ENCODE measurements at places on chromosomes 5 and 9. TPM values are rescaled to one million over a fixed set of nuclear protein-coding genes. Genes with fewer than 3 reads are reported as not detected.

DNA sequence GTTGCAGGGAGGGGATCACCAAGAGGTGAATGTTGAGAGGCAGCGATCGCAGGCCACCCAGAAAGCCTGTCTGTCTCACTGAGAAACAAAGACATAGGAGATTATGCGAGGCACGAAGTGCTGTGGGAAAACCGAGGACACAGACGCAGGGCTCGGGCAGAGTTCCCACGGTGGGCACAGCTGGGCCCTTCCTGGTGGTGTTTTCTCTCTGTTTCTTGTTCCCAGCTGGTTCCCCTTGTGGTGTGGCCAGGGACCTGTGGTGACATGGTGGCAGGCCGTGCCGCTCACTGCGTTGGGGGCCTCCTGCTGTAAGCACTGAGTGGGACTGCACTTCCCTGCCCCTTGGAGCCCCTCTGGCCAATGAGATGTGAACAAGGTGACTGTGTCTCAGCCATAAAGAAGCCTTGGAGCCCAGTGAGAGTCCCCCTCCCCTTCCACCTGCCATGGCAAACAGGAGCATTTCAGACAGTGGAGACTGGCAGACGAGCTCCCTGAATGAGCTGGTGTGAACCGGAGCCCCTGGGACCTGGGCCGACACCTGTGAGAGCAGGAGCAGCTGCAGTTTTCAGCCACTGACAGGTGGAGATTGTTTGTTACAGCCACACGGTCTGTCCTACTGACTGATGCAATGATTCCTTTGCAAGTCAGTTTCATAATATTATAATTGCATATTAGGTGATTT lies 13.2 kb upstream of the IRX4 start:
- DNase-seq, result no peak

DNA sequence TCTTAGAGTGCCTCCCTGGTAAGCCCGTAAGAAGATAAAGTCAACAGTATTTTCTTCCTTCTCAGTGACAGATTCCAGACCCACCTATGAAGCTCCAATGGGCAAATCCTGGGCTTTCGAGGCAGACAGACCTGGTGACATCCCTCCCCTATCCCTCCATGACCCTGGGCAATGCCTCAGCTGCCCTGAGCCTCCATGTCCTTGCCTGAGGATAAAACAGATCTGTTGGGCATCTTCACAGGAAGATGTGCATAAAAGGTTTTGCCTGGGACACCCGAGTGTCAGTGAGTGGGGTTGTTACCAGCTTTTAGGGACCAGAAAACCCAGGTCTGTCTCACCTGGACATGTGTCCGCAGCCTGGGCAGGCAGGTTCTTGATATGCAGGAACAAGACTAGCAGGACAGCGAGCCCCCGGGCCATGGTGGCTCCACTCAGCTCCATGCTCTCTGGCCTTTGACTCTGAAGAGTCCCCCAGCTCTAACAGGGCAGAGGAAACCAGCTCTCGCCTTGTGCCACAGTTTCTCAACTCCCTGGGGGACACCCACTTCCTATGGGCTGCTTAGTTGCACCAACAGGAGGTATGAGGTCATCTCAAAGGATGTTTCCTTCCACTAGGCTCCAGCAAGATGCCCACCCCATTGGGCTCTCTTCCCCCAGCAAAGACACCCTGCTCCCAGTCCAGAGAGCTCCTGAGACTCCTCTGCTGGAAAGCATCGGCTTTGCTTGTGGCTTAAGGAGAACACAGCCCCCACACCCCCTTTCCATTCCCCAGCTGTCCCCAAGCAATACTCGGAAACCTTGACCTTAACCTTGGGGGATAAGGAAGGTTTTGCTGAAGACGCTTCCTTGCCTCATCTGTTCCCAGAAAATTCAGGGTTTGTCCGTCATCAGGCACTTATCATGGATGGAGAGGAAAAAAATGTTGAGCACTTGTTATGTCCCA lies at the start of gene FCN1:
FCN1 (minus strand) TSS at position 482 of the 943 bp plus-strand sequence; CDS start at position 441, 41 bp downstream.
- no peak for DNase-seq

DNA sequence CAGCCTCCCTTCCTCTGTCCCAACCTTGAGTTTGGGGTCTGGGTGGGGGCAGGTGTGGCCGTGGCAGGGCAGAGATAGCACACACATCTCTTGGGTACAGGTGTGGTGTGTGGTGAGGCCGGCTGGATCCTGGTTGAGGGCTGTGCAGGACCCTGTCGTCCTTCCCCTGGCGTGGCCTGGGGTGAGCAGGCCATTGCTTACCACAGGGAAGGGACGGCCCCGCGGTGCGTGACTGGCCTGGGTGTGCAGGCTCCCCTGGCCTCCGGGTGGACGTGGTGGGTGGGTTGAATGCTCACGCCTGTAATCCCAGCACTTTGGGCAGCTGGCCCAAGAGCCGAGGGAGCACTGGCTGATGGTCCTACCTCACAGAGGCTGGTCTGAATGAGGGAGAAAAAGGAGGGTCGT lies 1.2 kb downstream of the ARRDC1 start:
- DNase-seq, result no peak

GRCh38 chr9:96663506-96664120 lies 8.5 kb upstream of the PRXL2C start:
- no peak for DNase-seq

DNA sequence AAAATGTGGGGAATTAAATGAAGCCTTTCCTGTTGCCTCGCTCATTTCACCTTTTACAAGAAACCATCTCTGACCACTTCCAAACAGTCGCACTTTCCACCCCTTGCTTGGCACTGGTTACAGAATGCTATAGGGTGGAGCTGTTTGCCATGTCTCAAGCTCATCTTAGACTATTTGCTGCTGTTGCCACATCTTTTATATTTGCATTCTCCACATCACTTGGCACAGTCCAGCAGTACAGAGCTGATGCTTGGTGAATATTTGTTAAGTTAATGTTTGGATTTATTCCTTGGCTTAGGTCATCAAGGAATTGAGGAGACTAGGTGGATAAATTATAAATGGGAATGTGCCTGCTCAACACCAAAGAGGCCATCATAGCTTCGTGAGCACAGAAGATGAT lies 53.2 kb downstream of the GNA14 start:
- DNase-seq, result no peak

GRCh38 chr5:149011084-149011483 lies 51.8 kb downstream of the SH3TC2 start:
- DNase-seq, result no peak

GRCh38 chr9:121226175-121226574 lies 24.5 kb upstream of the RAB14 start:
- DNase-seq, result no peak

- no peak for DNase-seq
Measured at GRCh38 chr5:16759147-16759773, 142.5 kb upstream of the RETREG1 start.

GRCh38 chr5:178474562-178475184 lies 115.5 kb downstream of the COL23A1 start:
- no peak for DNase-seq

DNA sequence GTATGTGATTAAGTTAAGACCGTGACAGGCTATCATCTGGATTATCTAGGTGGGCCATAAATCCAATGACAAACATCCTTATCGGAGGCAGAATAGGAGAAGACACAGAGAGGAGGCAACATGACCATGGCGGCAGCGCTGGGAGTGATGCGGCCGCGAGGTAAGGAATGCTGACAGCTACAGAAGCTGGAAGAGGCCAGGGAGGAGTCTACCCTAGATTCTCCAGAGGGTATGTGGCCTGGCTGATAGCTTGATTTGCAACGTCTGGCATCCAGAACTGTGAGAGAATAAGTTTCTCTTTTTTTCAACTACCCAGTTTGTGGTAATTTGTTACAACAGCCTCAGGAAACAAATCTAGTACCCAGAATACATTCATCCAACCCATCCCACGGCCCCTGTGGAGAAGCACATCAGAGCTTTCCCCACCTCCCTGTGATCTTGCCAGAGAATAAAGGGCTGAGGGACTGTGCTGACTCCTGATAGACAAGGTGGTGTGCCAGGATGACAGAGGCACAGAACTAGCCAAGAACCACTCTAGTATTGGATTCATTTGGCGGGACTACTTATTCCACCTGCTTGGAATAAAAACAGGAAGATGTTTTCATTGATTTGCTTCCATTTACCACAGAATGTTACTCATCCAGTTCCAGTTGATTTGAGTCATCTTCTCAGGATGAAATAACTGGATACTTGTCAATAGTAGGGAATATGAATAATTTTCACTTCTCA lies 187.4 kb downstream of the MAN2A1 start:
- no peak for DNase-seq

- no peak for DNase-seq
Measured at GRCh38 chr5:32538031-32538547, 47.3 kb upstream of the SUB1 start.

DNA sequence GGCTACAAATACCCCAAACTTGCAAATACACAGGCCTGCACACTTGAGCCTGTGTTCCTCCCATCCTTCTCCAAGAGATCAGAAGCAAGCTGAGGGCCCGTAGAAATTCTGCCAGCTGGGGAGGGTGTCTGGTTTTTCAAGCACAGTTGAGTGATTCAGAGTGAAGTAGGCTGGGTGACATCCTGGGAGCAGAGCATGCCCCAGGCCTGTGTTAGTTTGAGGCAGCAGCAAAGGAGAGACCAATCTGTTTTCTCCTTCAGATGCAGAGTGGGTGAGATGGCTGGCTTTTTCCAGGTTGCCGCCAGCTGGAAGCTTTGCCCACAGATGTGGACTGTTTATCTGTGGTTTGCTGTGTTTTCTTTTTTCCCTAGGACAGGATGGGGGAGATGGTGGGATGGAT lies 63.1 kb downstream of the RCL1 start:
- no peak for DNase-seq

GRCh38 chr9:18545636-18546360 lies 71.8 kb downstream of the ADAMTSL1 start:
- no peak for DNase-seq

- DNase-seq, result no peak
Measured at GRCh38 chr9:73426269-73426668, 274.6 kb downstream of the ANXA1 start.

- DNase-seq, result no peak
Measured at GRCh38 chr9:92988215-92988768, 41.0 kb downstream of the FGD3 start.

Gene SPEF2
- polyA plus RNA-seq, result 17.1 TPM

Gene TOR1B
- polyA plus RNA-seq, result 7.5 TPM

Gene BTNL9
- polyA plus RNA-seq, result 13.6 TPM

Gene SPINK13
- not detected for polyA plus RNA-seq

Gene SLC25A2
- polyA plus RNA-seq, result not detected

Gene C5orf34
- polyA plus RNA-seq, result 5.8 TPM

Gene ANKRA2
- polyA plus RNA-seq, result 40.3 TPM
